ENCODE measurements at places on chromosomes 12 and 14. TPM values are rescaled to one million over a fixed set of nuclear protein-coding genes. Genes with fewer than 3 reads are reported as not detected.

DNA sequence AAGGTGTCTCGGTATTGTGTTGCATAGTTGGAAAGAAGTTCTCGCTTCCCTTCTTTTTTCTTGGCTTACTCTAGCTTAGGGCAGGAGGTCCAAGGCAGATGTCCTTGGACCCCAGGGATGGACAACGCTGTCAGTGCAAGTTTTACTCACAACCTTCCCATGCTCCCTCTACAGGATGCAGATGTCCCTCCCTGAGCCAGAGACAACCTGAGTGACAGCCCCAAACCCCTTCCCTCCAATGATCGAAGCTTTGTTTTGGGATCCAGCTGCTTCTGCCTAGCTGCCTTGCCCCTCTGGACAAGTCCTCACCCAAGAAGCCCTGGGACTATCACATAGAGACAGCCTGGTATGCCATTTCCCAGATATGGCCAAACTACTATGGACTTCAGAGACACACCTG is 112.0 kb upstream of the RAP1B start:
- no peak for DNase-seq

DNA sequence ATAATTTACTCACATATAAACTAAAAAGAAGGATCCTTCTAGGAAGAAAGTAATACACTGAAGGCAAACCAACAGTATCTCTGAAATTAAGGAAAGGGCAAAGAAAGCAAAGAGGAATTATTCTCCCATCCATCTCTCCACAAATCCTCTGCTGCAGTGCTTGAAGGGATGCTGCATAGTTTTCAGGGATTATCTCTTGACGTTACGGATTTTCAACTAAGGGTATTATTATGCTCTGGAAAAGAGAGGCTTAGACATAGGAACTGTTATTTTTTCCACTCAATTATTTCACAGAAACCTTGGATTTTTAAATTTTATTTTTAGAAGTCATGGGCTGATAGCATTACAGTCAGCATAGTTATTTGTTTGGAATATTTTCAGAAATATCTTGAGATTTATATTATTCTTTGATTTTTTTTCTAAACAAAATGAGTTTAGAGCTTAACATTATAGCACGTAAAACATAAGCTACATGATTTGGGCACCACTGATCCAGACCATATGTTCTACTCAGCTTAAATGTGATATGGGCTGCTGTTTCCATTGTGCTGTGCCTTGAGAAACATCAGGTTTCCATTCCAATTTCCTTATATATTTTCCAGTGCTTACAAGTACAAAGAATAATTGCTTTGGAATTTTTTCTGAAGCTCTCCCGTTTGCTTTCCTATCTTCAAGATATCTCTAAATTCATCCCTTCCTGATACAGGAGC is 57.9 kb upstream of the DCN start:
- DNase-seq: no peak

DNA sequence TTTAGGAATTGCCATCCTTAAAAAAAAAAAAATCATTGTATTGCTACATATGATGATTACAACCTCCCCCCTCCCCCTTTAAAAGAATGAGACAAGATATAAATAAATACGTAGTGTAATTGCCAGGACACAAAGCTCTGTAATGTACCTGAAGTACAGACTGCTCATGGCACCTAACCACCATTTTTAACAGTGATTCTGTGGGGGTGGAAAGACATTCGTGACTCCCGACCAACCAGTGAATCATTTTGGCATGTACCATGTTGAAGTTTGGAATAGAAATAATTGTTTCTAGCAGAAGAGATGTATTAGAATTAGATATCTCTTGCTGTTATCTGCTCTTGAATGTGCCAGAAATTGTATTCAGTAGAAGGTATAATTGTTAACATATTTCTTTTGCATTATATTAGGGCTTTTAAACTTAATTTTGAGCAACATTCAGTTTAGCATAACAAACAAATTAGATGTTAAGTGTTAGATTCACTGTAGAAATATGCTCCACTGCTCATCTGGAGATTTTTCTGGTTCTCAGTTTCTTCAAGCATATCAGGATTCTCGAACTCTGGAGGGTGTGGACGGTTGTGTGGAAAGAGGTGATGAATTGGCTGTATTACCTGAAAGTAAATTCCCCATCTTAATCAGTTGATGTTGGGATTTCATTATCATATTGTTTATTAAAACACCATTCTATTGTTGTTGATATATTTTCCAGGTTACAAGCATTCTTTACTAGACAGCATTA is 31.1 kb downstream of the FRS2 start:
- DNase-seq: no peak

Gene DDX54
- polyA plus RNA-seq: 85.0 TPM

DNA sequence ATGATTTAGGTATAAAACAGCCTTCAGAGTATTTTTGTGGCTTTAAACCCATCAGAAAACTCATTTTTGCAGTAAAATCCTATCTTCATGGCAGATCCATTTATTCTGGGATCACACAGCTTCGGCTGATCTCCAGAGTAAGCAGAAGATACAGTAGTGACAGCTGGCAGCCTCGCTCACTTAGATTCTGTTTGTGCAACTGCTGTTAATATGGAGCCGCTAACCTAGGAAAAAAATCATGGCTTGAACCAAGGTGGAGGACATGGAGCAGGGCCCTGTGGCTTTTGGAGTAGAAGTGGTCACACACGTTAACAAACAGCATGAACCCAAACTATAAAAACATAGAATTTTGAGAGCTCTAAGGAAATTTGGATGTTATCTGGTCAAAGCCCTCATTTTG is 137.2 kb upstream of the ARHGAP5 start:
- DNase-seq: no peak

Gene HPD
- 1.8 TPM for polyA plus RNA-seq

Gene CPNE6
- polyA plus RNA-seq: 0.11 TPM

All from left renal cortex interstitium (tissue), 4 donors.